ENCODE measurements at places on chromosomes 13 and 19. TPM values are rescaled to one million over a fixed set of nuclear protein-coding genes. Genes with fewer than 3 reads are reported as not detected.
A peak's percentile ranks its signal among the peaks of the same experiment; 100 is the strongest.

GRCh38 chr13:110157718-110158117 lies 149.2 kb downstream of the COL4A1 start:
- no peak overlapping the region for H3K4me3 ChIP-seq
- H3K4me1 ChIP-seq = no peaks in the 10 kb centered on the region
- no peaks in the 10 kb centered on the region for H3K36me3 ChIP-seq

The ZNF433 gene
- total RNA-seq = 0.21 TPM

- peaks cover 47% of the 10 kb centered on the region for H3K4me1 ChIP-seq
- peaks cover 5% of the 10 kb centered on the region for H3K27me3 ChIP-seq
- no peaks in the 10 kb centered on the region for H3K36me3 ChIP-seq
- peak overlapping the region; percentile 80 for H3K27ac ChIP-seq
- peak overlapping the region; percentile 60 for H3K4me3 ChIP-seq
Measured at GRCh38 chr19:51256155-51256625, 5.3 kb downstream of the SIGLECL1 start.

The CYSLTR2 gene
- 0.90 TPM for total RNA-seq

The DOHH gene
- 24.4 TPM for total RNA-seq

DNA sequence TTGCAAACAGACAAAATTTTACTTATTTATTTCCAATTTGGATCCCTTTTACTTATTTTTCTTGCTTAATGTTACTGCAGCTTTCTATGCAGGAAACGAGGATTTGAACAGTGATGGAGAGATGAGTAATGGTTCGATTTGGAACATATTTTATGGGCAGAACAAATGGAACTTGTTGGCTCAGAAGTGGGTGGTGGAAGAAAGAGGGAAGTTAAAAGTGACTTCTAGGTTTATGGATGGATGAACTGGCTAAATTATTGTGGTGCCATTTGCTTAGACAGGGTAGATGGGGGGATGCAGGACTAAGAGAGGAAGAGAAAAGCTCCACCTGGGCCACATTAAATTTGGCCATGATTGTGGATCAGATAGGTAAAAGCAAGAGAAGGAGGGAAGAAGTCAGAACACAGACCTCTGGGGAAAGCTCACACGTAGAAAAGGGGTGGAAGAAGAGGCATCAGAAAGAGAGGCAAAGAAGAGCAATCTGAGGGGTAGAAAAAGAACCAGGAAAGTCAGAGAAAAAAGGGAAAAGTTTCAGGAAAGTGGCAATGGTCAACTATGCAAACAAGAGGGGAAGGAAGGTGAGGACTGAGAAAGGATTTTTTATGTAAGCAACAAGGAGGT lies 768 bp upstream of the CYSLTR2 start:
- H3K27ac ChIP-seq = peak overlapping the region; percentile 88
- peak; percentile 57 for DNase-seq
- H3K4me1 ChIP-seq = peaks cover 27% of the 10 kb centered on the region
- H3K36me3 ChIP-seq = no peaks in the 10 kb centered on the region
- no peaks in the 10 kb centered on the region for H3K27me3 ChIP-seq

DNA sequence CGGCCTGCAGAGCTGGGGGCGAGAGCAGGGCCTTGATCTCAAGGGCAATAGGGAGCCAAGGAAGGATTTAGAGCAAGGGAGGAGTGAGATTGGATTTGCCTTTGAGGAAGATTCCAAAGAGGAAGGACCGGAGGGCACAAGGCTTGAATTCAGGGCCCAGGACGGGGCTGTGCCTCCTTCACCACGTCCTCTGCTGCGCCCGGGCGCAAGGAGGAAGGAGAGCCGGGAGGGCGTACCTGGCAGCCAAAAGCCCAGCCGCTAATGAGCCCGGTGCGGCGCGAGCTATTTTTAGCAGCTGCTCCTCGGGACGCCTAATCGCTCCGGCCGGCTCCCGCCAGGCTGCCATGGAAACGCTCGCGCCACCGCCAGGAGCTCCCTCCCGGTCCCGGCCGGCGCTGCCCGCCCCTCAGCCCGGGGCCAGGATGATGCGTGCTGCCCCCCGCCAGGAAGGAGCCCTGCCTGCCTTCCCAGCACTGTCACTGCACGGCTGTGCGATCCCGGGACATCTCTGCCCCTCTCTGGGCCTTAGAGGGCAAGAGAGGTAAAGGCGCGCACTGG lies 31.3 kb downstream of the TINCR start:
- no peak for DNase-seq
- no peak overlapping the region for H3K27ac ChIP-seq
- peaks cover 6% of the 10 kb centered on the region for H3K36me3 ChIP-seq
- no peaks in the 10 kb centered on the region for H3K4me1 ChIP-seq

DNA sequence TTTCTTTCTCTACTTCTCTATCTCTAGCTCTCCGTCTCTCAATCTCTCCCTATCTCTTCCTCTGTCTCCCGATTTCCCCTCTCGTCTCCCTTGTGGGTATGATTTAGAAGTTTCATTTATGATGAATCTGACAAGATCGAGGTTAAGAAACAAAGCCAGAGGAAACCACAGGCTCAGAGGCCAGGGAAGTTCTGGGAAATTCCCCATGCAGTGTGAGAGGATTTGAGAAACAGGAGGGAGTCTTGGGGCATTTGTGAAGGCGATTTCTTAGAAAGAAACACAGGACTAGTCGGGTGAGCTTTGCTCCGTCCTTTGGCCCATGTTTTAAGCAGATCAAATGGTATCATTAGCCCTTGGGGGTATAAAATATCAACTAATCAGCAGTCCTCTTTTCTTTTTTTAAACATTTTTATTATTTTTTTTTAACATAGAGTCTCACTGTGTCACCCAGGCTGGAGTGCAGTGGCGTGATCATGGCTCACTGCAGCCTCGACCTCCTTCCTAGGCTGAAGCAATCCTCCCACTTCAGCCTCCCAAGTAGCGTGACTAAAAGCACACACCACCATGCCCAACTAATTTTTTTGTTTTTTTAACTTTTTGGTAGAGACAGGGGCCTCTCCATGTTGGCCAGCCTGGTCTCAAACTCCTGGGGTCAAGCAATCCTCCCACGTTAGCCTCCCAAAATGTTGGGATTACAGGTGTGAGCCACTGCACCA lies 25.8 kb downstream of the TNFSF9 start:
- H3K27ac ChIP-seq = no peak overlapping the region
- no peaks in the 10 kb centered on the region for H3K36me3 ChIP-seq
- DNase-seq = peak; percentile 67
- H3K4me1 ChIP-seq = peaks cover 3% of the 10 kb centered on the region

- H3K4me1 ChIP-seq = no peaks in the 10 kb centered on the region
- no peak overlapping the region for H3K4me3 ChIP-seq
- no peak overlapping the region for H3K27ac ChIP-seq
- H3K27me3 ChIP-seq = no peaks in the 10 kb centered on the region
- no peak for DNase-seq
- H3K36me3 ChIP-seq = no peaks in the 10 kb centered on the region
Measured at GRCh38 chr13:82758044-82758443, 1124.2 kb downstream of the SLITRK1 start.

The ANKRD24 gene
- total RNA-seq = 0.50 TPM

- H3K4me3 ChIP-seq = no peak overlapping the region
- no peaks in the 10 kb centered on the region for H3K36me3 ChIP-seq
- no peaks in the 10 kb centered on the region for H3K4me1 ChIP-seq
- DNase-seq = no peak
- H3K27ac ChIP-seq = no peak overlapping the region
Measured at GRCh38 chr13:43428545-43429296, 358.1 kb downstream of the ENOX1 start.

DNA sequence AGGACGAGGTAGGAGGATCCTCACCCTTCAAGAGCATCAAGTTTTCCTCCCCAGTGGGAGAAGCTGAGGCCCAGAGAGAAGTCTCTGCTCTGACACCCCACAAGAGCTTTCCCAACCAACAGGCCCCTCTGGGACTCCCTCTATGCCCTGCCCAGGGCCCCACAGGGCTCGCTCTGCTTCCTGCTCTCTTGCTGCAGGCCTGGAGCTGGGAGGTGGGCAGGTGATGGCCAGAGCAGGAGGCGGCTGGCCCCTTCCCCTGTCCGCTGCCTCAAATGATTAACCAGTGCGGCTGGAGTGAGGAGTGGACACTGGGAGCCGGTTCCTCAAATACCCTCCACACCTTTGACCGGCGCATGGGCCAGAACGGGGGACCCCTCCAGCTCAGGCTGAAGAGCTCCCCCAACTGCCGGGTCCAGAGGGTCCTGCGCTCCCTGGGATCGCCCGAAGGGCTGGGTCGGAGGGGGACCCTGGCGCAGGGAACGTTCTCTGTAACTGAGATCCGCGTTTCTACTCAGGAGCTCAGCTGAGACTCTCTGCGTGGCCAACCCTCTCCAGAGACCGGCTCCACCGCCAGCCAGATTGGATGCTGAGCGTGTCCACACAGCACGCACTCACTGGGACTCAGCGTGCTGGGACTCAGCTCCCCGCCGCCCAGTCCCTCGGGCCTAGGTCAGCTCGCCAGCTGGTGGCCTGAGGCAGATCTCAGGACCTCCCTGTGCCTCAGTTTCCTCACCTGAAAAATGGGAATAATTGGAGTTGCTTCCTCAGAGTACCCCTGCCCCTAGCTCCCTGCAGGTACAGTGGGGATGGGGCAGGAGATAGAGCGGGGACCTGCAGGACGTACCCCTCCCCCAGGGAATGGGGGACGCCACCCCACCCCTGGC lies 6.7 kb upstream of the ONECUT3 start:
- peaks cover 6% of the 10 kb centered on the region for H3K4me1 ChIP-seq
- no peaks in the 10 kb centered on the region for H3K36me3 ChIP-seq
- no peak for DNase-seq
- no peak overlapping the region for H3K27ac ChIP-seq
- H3K4me3 ChIP-seq = no peak overlapping the region

GRCh38 chr19:8702350-8702749 lies 3.8 kb upstream of the ACTL9 start:
- DNase-seq = peak; percentile 83
- H3K27me3 ChIP-seq = peaks cover 4% of the 10 kb centered on the region
- H3K36me3 ChIP-seq = no peaks in the 10 kb centered on the region

The DAZAP1 gene
- total RNA-seq = 323 TPM

GRCh38 chr13:70027551-70027950 lies 80.1 kb upstream of the ATXN8OS start:
- H3K4me1 ChIP-seq = no peaks in the 10 kb centered on the region
- no peak for DNase-seq
- H3K27ac ChIP-seq = no peak overlapping the region
- no peaks in the 10 kb centered on the region for H3K36me3 ChIP-seq
- no peak overlapping the region for H3K4me3 ChIP-seq

The TUBGCP3 gene
- 69.3 TPM for total RNA-seq

GRCh38 chr13:35448465-35448864 lies 28.0 kb downstream of the MAB21L1 start:
- H3K36me3 ChIP-seq = no peaks in the 10 kb centered on the region
- no peak overlapping the region for H3K27ac ChIP-seq
- H3K4me1 ChIP-seq = no peaks in the 10 kb centered on the region

DNA sequence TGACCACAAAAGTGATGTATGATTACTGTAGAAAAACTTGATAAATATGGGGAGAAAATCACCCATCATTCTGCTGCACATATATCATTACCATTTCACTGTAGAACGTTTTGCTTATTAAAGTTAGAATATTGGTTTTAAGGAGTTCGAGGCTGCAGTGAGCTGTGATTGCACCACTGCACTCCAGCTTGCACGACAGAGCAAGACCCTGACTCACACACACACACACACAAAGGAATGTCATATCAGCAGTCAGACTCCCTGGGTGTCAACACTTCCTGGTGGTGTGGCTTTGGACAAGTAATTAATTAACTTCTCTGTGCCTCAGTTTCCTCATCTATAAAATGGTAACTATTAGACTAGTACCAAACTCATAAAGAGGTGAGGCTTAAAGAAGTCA lies 11.3 kb upstream of the PNMA8A start:
- no peak overlapping the region for H3K4me3 ChIP-seq
- peaks cover 2% of the 10 kb centered on the region for H3K4me1 ChIP-seq
- no peaks in the 10 kb centered on the region for H3K36me3 ChIP-seq
- no peak overlapping the region for H3K27ac ChIP-seq
- DNase-seq = no peak

DNA sequence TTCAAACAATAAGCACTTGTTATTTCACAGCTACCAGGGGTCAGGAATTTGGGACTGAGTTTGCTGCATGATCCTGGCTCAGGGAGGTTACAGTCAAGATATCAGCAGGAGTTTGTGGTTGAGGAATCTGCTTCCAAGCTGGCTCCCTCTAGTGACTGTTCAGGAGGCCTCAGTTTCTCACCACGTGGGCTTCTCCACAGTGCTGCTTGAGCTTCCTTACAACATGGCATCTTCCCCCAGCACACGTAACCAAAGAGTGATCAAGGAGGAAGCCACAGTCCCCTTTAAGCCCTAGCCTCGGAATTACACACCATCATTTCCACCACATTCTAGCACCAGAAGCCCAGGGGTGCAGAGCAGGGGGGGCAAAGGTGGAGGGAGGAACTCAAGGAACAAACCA lies 28.8 kb downstream of the CELF5 start:
- DNase-seq = no peak
- H3K27ac ChIP-seq = no peak overlapping the region
- H3K4me1 ChIP-seq = no peaks in the 10 kb centered on the region
- H3K27me3 ChIP-seq = no peaks in the 10 kb centered on the region
- H3K36me3 ChIP-seq = peaks cover 1% of the 10 kb centered on the region

- H3K36me3 ChIP-seq = no peaks in the 10 kb centered on the region
- H3K27me3 ChIP-seq = no peaks in the 10 kb centered on the region
- no peak overlapping the region for H3K4me3 ChIP-seq
- DNase-seq = no peak
- H3K27ac ChIP-seq = no peak overlapping the region
Measured at GRCh38 chr13:76009267-76009890, 373.2 kb downstream of the LMO7 start.

GRCh38 chr13:39968646-39969475 lies 313.4 kb downstream of the COG6 start:
- no peak overlapping the region for H3K4me3 ChIP-seq
- H3K36me3 ChIP-seq = no peaks in the 10 kb centered on the region
- H3K27me3 ChIP-seq = peaks cover 15% of the 10 kb centered on the region
- no peak overlapping the region for H3K27ac ChIP-seq

- no peak overlapping the region for H3K4me3 ChIP-seq
- no peaks in the 10 kb centered on the region for H3K36me3 ChIP-seq
- H3K4me1 ChIP-seq = peaks cover 2% of the 10 kb centered on the region
- peaks cover 36% of the 10 kb centered on the region for H3K27me3 ChIP-seq
Measured at GRCh38 chr13:109700176-109700575, 86.2 kb downstream of the IRS2 start.

DNA sequence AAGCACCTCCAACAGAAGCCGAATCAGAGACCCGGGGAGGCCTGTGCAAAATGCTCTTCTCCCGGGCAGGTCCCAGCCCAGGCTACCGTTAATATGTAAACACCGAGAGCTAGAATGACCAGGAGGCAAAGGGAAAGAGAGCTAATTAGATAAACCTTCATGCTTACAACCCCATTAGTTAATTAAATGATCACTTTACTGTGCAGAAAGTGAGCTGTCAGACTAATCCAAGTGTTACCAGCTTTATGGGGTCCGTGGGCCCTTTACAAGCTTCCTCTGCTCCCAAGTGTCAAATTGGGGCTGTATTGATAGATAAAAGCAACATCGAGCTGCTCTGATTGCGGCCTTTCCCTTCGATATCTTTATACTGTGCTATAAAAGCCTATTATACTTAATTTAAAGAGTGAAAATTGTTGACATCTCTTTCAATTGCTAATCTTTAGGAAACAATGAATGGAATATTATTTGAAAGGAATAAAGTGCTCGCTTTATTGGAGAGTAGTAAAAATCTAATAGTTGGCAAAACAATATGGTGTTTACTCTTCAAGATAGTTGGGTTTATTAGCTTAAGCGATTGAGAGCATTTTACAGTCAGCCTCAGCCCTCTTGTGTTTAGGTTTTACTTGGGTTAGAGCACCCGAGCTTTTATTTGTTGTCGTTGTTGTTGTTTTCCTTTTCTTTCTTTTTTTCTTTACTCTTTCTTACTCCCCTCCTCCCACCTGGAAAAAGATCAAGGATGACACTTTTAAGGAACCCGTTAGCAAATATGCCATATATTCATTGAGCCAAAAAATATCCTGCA lies 189.3 kb upstream of the GPR12 start:
- H3K4me1 ChIP-seq = no peaks in the 10 kb centered on the region
- DNase-seq = no peak
- no peak overlapping the region for H3K4me3 ChIP-seq
- no peak overlapping the region for H3K27ac ChIP-seq
- no peaks in the 10 kb centered on the region for H3K36me3 ChIP-seq

The ZMYM5 gene
- total RNA-seq = 13.4 TPM
